ENCODE measurements at places on chromosomes 12 and 14.
A peak's percentile ranks its signal among the peaks of the same experiment; 100 is the strongest.

GRCh38 chr12:51246254-51246853, 7.7 kb downstream of the DAZAP2 start:
- no peak for DNase-seq

DNA sequence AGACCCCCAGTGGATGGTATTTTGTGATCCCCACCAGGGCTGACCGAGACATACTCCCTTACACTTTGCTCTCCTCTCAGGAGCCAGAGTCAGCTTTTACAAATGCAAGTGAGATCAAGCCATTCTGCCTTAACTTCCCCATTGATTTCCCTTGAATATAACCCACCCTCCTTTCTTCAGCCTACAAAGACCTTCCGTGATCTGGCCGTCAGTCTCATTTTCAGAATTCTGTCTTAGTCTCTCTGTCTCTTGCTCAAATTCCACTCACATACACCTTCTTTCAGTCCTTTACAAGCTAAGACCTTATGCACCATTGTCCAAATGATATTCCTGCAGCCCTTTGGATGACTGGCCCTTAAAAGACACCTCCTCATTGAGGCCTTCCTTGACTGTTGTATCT, 39.0 kb upstream of the ELK3 start:
- DNase-seq, result no peak

- DNase-seq, result no peak
These were observed 145.9 kb upstream of the HIF1A start for GRCh38 chr14:61549425-61549824.

DNA sequence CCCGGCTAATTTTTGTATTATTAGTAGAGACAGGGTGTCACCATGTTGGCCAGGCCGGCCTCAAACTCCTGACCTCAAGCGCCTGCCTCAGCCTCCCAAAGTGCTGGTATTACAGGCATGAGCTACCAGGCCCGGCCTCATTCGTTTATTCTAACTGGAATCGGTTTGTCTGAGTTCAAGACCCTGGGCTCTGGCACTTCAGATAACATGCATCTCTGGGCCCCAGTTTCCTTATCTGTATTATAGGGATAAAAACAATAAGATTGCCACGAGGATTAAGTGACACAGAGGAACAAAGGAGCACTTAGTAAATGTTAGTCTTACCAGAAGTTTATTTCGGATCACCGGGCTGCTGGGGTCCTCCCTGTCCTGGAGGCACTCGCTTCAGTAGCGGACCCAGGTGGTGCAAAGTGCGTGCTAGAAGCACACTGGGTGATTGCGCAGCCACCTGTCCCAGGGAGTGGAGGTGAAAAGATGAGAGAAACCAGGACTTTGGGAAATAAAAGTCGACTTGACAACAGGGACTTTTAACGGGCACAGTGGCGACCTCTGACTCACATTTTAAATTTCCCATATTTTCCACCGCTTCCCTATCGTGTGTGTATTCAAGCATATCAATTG, 37.5 kb downstream of the ACACB start:
- no peak for DNase-seq

DNA sequence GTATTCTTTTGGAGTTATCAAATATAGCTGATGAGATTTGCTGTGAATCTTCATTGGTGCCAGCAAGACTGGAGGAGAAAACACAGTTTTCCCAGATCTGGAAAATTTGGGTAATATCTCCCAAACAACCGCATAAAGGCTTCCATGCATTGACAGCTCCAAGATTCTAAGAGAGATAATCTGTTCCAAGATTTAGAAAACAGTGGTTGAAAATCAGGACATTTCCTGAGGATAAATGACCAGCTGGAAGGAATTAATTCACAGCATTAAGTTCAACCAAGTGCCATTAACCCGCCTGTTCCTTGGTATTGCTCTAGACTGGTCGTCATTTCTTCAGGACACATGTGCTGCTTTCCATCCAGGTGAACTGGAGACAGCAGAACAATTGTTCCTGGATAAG, 147.9 kb upstream of the PRICKLE1 start:
- DNase-seq, result no peak

GRCh38 chr14:90388437-90388836, 8.4 kb upstream of the CALM1 start:
- DNase-seq, result no peak

GRCh38 chr12:18552829-18553228, 185.0 kb downstream of the PLCZ1 start:
- DNase-seq, result no peak

DNA sequence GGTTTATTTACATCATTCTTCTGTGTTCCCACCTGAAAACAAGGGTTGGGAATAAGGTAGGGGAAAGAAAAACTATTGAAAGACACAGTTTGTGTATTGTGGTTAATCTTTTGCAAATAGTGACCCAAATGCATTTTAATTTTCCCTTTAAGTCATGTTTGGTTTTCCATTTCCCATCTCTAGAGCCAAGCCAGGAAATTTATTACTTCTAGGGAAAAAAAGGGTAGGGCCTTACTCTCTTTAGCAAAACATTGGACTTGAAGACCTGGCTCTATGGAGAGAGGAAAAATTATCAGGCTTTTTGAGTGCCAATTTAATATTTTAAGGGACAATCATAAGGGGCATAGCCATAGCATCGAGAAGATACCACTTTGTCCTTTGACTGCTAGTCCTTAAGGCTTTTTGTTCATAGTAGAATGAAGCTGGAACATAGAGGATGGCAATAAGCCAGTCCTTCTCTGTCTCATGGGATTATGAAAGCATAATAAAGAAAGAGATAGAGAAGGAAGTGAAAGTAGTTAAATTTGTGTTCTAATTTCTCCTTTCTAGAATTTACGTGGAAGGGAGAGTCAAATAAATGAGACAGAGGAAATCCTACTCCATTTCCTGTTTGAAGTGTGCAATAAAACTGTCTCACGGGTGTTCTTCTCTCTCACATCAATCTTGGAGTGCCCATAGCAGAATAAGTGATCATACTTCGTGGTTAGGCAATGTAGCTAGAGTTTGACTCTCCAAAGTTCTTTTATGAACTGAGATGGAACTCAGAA, 50.9 kb upstream of the PPFIA2 start:
- DNase-seq, result no peak

DNA sequence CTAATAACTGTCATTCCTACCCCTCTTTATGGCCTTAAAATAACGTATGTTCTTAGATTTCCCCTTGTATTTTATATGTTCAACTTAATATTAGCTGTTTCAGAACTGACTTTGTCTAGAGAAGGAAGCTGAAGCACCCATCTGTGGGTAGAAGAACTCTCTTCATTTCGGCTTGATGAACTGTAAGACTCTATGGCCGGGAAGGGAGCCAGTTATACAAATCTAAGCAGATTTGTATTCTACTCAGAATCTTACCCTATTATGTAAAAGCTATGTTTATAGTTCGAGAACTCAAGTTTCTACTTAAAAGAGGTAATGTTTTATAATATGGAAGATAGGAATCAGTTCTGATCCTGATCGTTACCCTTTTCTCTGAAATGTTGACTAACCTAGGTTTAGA, 390.9 kb upstream of the PRICKLE1 start:
- DNase-seq, result no peak

DNA sequence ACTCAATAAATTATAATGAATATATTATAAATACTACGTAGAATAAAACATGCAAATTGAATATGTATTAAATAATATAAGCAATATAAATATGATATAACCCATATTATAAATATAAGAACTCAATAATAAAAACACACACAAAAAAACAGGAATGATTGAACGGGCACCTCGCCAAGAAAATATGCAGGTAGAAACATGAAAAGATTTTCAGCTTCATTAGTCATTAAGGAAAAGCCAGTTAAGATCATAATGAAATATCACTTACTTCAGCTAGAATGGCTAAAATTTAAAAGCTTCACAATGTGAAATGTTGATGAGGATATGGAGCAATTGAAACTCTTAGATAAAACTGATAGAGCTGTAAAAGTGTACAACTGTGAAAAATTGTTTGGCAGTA, 17.8 kb upstream of the SEL1L start:
- DNase-seq, result no peak

GRCh38 chr14:74552623-74553022, 59.1 kb downstream of the ISCA2 start:
- no peak for DNase-seq

GRCh38 chr14:85342858-85343607, 186.9 kb upstream of the FLRT2 start:
- DNase-seq, result no peak

DNA sequence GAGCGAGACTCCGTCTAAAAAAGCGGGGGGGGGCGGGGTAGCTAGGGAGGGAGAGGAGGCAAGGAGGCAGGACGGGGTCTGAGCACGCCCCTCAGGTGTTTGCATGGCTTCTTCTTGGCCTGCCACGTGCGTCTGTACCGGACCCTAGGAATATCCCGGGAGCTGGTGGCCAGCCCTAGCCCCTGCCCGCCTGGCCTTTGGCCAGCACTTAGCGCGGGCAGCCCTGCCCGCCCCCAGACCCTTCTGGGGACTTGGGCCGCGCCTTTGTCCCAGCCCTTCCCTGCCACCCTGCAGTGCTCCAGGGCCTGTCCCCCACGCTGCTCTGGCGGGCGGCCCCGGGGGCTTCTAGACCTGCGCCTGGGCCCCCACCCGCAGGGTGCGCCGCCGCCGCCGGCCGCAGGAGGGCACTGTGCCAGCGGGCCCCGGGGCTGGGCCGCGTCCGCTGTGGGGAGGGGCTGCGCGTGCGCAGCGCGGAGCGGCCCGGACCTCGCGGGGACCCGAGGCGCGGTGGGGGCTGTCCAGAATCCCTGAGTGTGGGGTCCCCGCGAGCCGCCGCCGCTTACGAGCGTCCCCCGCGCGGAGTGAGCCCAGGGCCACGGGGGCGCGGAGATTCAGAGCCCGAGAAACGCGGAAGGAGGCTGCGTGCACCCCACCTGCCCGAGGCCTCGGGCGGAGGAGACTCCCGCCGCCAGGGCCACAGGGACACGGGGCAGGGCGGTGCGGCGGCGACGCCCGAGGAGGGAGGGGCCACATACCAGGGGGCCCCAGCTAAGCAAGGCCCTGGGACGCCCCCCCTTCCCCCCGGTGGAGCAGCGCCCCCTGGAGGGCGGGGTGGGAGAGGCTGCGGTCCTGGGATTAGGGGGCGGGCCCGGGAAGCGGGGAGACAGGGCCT, 21.0 kb downstream of the SLC25A29 start:
- peak; percentile 64 for DNase-seq

DNA sequence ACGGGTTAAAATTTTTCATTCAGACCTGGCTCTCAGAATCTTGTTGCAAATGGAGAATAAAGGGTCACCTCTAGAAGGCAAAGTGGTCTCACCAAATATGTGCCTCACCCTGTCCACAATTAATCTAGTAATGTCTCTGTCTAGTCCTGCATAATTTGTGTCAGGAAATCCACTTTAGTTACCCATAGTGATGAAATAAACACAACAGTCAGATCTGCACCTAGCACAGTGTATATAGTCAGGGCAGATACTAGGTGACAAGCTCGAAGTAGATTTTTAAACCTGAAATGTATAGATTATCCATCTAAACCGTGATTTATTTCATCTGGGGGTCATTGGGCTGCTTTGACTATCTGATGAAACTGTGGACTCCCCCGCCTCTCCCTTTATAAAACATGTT, 15.9 kb upstream of the FLVCR2 start:
- no peak for DNase-seq

DNA sequence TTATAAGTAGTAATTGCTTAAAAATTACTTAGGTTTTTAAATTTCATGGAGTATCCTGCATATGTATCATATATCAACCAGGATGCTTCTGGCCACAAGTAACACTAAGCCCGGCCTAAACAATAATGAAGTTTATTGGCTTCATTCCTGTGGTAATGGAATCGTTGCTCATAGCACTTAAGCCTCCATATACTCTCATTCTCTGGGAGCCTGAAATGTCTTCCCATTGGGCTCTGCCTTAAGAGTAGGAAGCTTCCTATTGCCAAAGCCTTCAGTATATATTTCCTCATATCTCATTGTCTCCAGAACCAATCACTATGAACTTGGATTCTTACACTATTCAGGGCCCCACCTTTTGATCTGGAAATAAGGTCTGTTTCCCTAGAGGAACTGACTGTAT, 83.8 kb upstream of the DNM1L start:
- DNase-seq, result no peak

DNA sequence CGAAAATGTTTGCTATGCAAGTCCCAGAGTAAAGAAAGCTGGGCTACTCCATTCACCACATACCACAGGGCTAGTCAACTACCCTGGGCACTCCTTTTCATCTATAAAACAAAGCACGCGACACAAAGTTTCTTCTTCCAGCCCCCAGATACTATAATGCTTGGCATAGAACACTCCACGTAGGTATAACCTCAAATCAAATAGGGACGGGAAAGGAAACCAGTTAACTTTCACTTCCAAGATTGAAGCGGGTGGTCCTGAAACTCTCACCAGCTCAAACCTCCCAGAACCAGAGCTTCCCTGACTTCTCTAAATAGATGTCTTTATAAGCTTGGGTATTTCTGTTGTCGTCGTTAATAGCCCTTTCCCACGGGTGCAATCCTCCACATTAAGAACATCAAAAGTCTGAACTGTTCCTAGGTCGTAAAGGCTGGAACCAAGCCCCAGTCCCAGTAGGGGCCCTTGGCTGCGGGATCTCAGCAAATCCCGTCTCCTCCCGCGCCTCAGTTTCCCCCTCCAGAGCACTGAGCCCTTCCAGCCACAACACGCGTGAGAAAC, 647 bp downstream of the LGMN start:
- DNase-seq, result no peak

- no peak for DNase-seq
These were observed 261.9 kb upstream of the LRIG3 start for GRCh38 chr12:59182191-59182590.

- DNase-seq, result no peak
These were observed 185.2 kb upstream of the TBX3 start for GRCh38 chr12:114868995-114869834.

DNA sequence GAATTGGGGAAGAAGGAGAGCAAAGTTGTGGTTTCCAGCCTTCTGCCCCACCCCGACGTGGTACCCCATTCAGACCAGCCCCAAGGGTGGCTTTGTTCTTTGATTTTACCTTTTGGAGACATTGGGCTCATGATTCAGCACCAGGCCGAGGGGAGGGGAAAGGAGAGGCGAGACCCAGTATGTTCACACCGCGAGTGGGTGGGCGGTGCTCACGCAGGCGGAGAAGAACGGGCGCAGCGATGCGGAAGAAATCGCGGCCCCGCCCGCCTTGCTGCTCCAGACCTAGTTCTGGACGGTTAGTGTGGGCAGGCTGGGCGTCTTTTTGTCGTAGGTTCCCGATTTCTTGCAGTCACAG, 963 bp downstream of the ATL1 start:
- peak; percentile 37 for DNase-seq

DNA sequence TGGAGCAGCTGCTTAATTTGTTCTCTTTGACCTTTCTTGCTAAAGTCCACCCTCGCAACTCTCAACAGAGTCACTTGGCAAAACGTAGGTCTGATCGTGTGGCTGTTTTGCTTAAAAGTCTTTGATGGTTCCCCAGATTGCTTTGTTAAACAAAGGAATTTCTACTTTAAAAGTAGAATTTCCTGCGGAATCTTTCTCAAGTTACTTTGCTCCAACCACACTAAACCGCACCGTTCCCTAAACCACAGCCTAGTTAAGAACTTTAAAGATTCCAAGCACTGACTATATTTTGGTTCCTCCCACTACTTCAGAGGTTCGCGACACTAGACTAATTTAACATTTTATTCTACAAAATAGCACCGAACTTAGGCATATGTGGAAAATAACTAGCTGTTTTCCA, 114.8 kb upstream of the FGD4 start:
- no peak for DNase-seq

- no peak for DNase-seq
These were observed 115.1 kb upstream of the PCED1B start for GRCh38 chr12:46963977-46964971.
